ENCODE measurements at places on chromosomes 7 and 10.

- peak; percentile 13 for DNase-seq
These were observed 34.4 kb upstream of the CUL1 start for GRCh38 chr7:148664324-148664723.

DNA sequence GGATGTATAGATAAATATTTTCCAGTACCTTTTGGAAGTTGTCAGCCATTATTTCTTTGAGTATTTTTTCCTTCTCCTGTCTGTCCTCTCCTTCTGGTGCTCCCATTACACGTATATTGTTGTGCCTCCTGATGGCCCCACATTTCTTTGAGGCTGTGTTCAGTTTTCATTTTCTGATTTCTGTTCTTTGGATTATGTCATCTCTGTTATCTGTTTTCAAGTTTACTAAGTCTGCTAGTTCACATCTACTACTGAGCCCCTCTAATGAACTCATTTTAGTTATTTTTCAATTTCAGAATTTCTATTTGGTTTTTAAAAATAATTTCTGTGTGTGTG, 16.3 kb downstream of the RBM33 start:
- no peak for DNase-seq

GRCh38 chr7:69814421-69814962, 216.2 kb downstream of the AUTS2 start:
- DNase-seq = no peak

- DNase-seq = no peak
These were observed 46.6 kb upstream of the ADGRA1 start for GRCh38 chr10:133041101-133041500.

DNA sequence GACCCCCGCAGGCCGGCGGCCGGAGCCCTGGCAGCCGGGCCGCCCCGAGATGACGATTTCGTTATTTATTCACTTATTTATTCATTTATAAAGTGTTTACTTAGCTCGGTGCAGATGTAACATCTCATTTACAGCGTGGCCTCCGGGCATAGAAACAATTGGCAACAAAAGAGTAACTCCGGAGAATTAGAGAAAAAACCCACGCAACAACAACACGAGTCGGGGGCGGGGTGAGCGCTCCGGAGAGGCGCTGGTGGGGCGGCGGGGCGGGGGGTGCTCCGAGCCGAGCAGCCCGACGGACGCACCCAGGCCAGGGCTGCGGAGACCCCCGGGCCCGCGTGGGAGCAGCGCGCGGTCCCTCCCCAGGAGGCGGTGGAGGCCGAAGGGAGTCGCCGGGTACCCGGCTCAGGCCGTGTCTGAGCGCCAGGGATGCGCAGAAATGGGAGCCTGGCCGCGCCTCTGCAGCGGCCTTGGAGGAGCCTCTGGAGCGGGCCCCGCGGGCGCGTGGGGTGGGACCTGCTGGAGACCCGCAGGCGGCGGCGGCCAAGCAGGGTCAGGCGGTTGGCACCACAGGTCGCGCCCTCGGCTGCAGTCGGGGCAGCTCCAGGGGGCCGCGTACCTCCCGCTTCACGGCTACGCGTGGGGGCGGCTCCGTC, 14.3 kb downstream of the UNCX start:
- DNase-seq = no peak

GRCh38 chr10:55048830-55049498, 247.9 kb upstream of the PCDH15 start:
- no peak for DNase-seq

- DNase-seq = no peak
These were observed 13.5 kb upstream of the PRPS1L1 start for GRCh38 chr7:18041191-18041590.

GRCh38 chr10:9452056-9452455, 1397.6 kb downstream of the GATA3 start:
- DNase-seq = no peak

DNA sequence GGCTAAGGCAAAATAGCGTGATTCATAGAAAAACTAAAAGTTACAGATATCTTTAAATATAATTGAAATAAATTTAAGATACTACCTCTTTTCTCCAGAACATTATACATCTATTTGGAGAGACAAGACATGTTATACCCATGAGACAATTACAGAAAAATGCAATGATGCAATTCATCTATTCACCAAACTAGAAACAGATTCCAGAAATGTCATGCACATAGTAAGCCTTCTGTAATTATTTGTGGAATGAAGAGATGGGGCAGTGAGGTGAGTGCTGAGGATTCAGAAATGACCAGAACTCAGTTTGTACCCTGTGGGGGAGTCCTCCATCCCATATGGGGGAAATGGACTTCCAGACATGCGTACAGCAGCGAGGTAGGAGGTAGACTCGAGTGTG, 99.4 kb downstream of the MKX start:
- no peak for DNase-seq

- peak; percentile 57 for DNase-seq
These were observed 3.1 kb upstream of the ABCA13 start for GRCh38 chr7:48168159-48168558.

DNA sequence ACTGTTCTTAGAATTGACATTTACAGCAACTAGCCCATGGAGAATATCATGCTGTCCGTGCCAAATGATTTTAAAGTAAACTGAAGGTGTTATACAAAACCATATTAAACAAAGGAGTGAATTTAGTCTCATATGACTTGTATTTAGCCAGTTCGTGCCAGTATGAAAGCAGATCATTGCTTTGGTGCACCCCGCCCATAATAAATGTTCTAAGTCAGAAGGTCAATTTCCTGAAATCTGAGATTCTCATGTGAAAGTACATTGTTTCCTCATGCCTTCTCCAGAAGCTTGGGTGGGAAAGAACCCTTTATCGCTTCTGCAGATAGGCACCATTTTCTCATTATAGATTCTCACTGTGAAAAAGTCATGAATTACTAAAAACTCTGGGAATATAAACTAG, 106.4 kb downstream of the CAMK1D start:
- no peak for DNase-seq

- DNase-seq = no peak
These were observed 21.7 kb upstream of the JAKMIP3 start for GRCh38 chr10:132043861-132044695.

- DNase-seq = peak; percentile 58
These were observed 80.6 kb downstream of the GLI3 start for GRCh38 chr7:42156291-42156865.

GRCh38 chr10:47019155-47020145, 108.2 kb downstream of the PTPN20 start:
- no peak for DNase-seq

DNA sequence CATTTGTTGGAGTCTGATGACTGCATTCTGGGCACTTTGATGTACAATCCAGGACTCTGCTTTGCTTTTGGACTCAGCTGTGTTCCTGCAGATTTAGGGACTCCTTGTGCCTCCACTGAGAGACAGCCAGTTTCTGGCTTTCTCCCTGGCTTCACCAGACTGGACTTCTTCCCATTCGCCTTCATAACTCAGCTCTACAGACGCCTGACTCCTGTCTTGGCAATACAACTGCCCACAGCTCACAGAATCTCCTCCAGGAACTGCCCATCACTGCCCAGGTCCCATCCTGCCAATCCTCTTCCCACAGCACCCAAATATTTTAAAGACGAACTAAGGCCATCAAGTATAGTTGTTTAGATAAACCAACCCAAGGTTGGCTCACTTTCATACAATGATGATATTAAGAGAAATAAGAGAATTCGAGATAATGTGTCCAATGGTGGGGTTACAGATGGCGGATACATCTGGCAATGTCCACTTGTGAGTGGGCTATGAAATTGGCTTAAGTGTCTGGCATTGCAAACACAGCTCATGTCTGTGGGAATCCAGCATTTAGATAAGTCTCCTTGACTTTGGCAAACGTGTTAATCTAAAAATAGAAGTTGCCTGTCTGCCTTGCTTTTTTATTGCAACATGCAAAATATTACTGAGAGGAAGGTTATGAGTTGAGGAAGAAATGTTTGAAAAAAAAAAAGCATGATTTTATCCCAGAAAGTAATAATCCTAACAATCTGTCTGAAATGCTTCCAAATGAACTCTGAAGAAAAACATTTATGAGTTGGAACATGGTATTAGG, 95.1 kb downstream of the ITGA8 start:
- no peak for DNase-seq

DNA sequence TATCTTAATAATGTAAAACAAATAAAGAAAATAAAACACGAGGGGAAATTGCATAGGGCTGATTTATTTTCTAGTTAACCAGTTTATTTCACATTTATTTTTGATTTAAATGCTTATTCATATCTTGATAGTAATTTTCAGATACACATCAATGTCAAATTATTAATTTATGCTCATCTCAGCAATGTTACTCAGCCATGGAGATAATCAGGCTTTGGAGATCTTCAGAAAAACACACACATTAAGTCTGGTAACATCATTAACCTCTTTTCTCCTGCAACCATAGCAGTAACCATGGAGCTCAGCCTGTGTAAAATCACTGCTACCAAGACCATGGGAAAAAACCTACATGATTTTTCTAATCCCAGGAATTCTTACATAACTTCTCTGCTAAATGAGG, 31.9 kb upstream of the TBX20 start:
- no peak for DNase-seq

DNA sequence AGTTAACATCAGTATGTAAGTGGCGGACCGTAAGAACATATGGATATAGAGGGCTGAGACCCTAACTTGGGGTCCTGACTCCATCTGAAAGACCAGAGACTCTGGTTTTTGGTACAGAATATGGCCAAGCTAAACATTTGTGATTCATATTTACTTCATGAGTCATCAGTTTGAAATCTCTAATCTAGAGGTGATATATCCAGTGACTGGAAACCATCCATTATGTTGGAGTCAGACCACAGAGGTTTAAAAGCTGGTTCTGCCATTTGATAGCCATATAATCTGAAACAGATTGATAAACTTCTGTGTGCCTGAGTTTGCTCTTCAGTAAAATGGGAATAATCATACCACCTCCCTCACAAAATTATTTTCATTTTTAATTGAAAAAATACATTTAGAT, 505.3 kb downstream of the SORCS3 start:
- peak; percentile 37 for DNase-seq

DNA sequence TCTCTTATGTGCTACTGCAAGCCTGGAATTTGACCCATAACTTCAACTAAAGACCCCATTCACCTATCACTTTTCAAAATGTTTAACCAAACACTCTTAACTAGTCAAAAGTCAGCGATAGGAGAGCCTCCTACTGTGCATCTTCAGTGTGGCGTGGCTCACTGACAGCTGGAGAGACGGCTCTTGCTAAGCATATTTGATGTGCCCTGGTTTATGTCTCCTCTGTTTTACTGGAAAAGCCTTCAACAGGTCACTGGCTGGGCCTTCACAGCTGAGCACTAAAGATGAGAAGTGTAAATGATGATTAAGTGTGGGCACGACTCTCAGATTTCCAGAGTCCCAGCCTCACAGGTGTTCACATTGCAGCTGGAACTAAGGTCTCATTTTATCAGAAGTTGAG, 472.1 kb downstream of the SEMA3D start:
- no peak for DNase-seq

- DNase-seq = no peak
These were observed 134.8 kb downstream of the CREB5 start for GRCh38 chr7:28547115-28547514.

- no peak for DNase-seq
These were observed 58.4 kb downstream of the DNAJB6 start for GRCh38 chr7:157395206-157395605.

GRCh38 chr7:17070231-17070708, 188.5 kb upstream of the AGR3 start:
- no peak for DNase-seq

DNA sequence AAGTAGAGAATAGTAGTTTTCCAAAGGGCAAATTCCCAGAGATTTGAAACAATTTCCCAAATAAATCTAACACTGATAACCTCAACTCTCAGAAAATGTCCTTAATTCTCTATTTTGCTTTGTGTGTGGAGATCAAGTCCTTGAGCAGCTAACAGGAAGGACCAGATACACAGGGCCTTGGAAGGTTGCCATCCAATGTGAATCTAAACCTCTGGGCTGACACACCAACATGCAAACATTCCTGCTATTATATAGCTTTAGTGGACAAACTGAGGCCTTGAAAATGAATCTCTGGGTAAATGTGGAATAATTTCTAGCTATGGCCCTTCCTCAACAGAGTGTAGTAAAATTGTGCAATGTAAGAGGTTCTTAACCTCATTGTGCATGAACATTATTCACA, 44.1 kb upstream of the PARD3 start:
- DNase-seq = peak; percentile 13

DNA sequence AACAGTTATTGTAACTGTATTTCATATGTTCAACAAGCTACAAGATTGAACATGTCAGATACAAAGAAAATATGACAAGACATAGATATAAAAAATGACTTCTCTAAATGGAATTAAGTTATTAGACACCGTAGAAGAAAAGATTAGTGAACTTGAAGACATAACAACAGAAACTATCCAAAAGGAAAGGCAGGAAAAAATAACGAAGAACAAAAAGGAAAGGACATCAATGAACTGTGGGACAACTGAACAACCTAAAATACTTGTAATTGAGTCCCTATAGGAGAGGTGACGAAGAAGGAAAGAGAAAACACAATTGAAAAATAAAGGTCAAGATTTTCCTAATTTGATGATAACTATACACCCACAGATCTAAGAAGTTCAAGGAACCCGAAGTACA, 32.3 kb downstream of the UPF2 start:
- no peak for DNase-seq

DNA sequence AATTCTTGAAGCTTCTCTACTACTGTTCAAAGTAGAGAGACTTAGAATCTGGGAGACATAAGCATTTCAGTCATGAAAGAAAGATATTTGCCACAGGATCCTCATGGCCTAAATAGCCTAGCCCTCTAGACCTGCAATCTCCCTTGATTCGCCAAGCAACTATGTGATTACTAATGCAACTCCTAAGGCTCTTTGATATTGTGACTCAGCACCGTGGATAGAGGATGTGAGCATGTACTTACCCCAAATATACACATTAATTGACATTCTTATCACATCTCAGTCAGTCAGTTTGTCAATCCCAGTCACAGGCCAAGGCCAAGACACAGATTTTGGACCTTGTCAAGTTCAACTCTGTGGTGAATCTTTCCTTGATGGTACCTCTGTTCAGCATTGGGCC, 42.6 kb downstream of the GPR37 start:
- DNase-seq = no peak

DNA sequence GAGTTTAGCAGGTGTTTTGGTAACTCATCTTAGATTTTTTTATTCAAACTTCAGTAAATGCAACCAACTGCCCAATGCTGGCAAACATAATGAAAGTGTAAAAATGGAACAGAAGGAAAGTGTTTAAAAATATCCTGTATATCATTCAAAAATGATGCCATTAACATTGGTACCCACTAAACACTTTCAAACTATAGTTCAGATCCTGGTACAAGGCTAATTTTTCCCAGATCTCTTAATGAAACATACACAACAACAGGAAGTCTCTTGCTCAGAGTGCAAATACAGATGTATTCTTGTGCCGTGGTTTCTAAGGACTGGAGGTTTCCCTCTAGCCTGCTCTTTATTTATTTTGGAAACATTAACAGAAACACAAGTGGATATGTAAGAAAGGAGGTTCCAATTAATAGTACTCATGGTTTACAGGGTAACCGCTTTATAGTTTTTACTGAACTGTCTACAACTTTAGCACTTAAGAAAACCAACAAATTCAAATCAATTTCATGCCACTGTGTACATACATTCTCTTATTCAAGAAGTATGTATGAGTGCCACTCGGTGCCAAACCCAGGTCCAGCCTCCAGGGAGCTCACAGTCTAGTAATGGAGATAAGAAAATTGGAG, 176.0 kb upstream of the AKR1E2 start:
- DNase-seq = peak; percentile 40

Data from RPMI7951 (cell line).